NCI-H2107 (cell line): ENCODE measurements at places on chromosomes 1 and 21.

GRCh38 chr1:185155600-185156287, 1.0 kb downstream of the TRMT1L start:
- no peak for DNase-seq

GRCh38 chr1:151472856-151473731, 13.8 kb upstream of the POGZ start:
- DNase-seq = no peak

- DNase-seq = no peak
Observed at GRCh38 chr1:186179231-186179630, 195.8 kb downstream of the TPR start.

DNA sequence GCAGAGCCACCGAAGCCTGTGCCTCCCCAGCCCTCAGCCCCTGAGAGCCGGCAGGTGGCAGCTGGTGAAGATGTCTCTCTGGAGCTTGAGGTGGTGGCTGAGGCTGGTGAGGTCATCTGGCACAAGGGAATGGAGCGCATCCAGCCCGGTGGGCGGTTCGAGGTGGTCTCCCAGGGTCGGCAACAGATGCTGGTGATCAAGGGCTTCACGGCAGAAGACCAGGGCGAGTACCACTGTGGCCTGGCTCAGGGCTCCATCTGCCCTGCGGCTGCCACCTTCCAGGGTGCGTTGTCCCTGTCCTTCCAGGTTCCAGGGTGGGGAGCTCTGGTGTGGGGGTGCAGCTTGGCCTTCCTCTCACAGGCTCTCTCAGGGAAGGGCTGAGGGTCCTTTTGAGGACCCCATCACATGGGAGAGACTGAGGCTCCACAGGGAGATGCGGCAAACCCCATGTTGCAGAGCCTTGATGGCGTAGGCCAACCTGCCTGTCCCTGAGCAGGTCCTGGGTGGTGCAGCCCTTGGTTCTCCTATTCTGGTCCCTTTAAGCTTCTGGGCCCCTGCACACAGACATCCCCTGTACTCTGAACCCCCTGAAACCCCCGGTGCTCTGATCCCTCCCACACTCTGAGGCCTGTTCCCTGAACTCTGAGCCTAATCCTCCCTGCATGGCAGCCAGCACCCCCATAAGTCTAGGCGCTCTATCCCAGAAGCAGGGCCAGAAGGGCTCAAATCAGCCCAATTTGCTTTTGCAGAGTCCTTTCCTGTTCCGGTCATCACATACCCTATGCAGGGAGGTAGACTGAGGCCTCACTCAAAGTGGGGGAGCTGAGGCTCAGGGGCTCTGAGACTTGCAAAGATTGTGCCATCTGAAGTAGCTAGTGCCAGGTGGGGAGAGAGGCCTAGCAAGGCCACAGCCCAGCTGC, 88.5 kb downstream of the TRIM11 start:
- DNase-seq = no peak

- DNase-seq = no peak
Observed at GRCh38 chr1:56180520-56181190, 398.7 kb downstream of the PLPP3 start.
